ENCODE measurements at places on chromosomes 2 and 18.

- DNase-seq: peak; percentile 58
Measured at GRCh38 chr2:86037141-86037794, 68.4 kb downstream of the POLR1A start.

- DNase-seq: no peak
Measured at GRCh38 chr2:147865560-147865959, 20.7 kb downstream of the ACVR2A start.

GRCh38 chr2:119431155-119431975 lies at the start of gene TMEM37:
TSS of gene TMEM37 (plus strand) at chr2:119431854. CDS start at chr2:119431904, 50 bp downstream.
- DNase-seq: no peak

DNA sequence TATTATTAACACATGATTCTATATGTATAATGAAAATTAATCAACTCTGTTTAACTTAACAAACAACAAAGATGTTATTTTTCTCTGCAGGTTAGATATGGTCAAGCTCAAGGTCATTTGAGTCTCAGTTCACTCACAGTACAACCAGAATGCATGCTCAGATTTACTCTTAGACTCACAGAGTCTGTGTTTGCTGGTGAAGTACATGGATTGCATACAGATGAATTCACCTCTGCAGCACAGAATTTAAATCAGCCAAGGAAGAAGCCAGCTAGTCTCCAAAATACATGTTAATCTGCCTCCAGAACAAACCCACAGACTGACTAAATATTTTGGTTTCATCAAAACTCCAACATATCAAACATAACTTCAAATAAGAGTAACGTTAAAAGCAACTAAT lies 424.5 kb downstream of the RAD51AP2 start:
- no peak for DNase-seq

DNA sequence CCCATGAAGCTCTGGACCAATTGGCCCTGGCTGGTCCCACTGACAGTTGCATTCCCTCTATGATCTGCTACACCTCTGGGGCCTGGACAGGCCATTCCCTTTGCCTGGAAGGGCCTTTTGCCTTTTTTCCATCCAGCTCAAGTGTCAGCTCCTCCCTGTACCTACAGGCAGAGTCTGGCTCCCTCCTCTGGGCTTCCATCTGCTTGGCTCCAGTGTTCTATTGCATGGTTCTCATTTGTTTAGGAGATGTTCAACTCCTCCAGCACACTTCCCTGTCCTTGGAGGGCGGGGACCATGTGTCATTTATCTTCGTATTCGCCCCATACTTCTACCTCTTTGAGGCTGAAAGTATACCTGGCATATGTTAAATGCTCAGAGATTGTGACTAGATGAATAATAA lies 61.1 kb downstream of the PRKCE start:
- DNase-seq: no peak

DNA sequence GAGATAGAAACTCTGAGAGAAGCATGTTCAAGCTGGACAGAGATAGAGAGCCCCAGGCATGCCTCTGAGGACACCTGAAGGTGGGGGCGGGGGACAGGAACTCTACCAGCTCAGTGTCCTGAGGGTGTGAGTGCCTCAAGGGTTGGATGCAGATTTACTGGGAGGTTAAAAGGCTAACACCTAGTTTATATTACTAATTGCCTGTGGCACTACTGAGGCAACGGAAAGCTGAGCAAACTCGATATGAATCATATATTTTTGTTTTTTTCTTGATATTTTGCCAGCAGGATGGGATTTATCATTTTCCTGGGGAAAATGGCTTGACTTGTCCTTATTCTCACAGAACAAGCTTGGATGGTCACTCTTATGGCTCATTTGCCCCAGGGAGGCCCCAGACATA lies 319.5 kb downstream of the ALK start:
- DNase-seq: no peak

GRCh38 chr2:23091900-23092299 lies 293.1 kb upstream of the KLHL29 start:
- no peak for DNase-seq

DNA sequence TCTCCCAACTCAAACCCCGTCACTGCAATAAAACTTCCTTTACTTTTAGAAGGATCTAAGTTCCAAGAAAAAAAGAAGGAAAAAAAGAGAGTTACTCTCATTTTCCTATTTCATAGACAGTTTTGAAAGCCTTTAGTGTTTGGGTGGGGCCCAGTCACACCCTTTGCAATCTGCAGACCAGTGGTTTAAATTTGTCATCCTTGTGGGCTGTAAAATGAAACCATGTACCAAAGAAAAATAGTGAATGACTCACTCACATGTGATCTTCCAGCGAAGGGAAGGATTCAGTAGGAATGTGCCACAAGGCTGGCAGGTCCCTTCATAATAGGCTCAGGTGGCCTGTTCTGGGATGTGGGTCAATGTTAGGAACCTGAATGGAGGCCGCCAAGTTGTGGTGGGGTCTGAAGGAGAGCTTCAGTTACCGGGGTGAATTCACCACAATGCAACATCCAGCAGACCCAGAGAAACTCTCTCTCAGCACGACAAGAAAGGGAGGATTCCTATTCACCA lies 28.3 kb downstream of the ANXA4 start:
- DNase-seq: peak; percentile 70

DNA sequence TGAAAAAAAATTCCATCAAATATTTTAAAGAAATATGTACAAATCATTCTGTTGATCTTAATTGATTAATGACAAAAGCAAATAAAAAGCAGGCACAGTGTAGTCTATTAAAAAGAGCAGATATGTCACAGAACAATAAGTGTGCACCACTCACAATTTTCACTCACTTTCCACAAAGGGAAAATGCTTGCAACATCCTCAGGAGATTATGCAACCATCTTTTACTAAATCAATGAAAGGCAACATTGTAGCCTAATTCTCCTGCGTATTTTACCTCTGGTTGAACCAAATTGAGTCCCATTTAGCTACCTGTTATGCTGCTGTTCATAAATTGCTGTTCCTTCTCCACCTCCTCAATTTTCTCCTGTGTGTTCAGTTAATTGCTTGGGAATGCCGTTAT lies 1346.8 kb upstream of the PIK3C3 start:
- DNase-seq: no peak

DNA sequence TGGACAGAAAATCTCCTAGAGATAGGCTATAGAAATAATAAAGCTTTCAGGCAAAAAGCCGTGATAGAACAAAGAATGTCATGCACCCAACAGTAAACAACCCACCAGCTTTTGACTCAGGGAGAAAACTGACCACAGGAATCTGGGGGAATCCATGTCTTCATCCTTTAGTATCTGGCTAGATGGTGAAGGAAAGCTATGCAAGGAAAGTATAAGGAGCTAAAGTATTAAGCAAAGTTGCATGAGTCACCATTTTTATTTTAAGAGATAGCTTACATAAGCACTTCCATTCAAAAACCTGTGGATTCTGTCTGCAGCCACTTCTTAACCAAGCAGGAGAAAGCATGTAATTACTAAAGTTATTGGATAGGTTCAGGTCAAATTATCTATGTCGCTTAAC lies 363.8 kb downstream of the LRP1B start:
- no peak for DNase-seq

GRCh38 chr18:11021477-11021876 lies 127.9 kb downstream of the PIEZO2 start:
- DNase-seq: no peak

GRCh38 chr2:85435220-85435958 lies 16.9 kb downstream of the SH2D6 start:
- no peak for DNase-seq

GRCh38 chr18:36772241-36772723 lies 56.5 kb downstream of the TPGS2 start:
- DNase-seq: no peak

GRCh38 chr2:169328785-169329184 lies 33.5 kb downstream of the LRP2 start:
- no peak for DNase-seq

DNA sequence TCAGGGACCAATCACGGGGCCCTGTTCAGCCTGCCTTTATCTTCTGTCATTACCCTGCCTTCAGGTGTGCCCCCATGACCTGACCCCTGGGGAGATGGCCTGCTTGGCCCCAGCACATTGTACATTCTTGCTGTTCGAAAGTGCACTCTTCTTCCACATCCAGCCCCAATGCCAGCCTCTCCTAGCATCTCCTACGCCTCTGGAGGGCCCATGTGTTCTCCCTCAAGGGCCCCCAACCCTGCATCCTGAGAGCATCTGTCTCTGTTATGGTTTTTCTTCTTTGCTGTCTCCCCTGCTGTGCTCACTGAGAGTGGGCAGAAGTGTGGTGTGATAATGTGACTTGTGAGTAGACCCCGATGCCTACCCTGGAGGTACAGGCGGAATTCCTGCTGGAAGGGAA lies 41.5 kb upstream of the OTOS start:
- DNase-seq: no peak

DNA sequence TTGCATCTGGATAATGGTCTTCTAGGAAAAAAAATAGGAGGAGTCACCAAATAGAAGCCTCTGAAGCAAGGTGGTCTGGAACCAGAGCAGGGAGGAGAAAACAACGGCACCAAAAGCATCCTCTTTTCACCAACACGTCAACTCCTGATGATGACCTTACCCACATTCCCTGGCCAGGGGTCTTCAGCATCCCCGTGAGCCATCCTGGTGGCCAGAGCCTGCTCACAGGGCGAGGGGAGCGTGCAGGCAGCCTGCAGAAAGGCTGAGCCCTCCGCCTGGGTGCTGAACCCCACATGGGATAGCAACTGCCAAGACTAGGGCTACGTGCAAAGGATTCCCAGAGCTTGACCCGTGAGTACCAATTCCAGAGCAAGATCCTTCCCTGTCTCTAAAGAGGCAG lies 191.0 kb downstream of the NDUFA10 start:
- DNase-seq: no peak

DNA sequence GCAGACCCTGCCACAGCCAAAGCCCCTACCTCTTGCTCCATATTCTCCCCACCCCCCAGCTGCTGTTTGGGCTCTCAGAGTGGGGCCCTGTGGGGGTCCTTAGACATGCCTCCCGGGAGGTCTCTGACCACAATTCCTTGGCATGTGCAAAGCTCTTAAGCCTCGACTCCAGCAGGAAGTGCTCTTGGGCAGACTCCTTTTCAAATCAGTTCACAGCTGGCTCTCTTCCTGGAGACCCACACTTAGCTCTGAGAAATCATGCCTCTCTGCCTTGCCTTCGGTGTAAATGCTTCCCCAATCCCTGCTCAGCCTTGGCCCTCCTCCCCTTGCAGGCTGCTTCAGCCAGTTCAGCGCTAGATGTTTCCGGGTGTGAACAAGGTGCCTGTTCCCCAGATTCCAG lies 46.9 kb downstream of the NGEF start:
- DNase-seq: no peak

DNA sequence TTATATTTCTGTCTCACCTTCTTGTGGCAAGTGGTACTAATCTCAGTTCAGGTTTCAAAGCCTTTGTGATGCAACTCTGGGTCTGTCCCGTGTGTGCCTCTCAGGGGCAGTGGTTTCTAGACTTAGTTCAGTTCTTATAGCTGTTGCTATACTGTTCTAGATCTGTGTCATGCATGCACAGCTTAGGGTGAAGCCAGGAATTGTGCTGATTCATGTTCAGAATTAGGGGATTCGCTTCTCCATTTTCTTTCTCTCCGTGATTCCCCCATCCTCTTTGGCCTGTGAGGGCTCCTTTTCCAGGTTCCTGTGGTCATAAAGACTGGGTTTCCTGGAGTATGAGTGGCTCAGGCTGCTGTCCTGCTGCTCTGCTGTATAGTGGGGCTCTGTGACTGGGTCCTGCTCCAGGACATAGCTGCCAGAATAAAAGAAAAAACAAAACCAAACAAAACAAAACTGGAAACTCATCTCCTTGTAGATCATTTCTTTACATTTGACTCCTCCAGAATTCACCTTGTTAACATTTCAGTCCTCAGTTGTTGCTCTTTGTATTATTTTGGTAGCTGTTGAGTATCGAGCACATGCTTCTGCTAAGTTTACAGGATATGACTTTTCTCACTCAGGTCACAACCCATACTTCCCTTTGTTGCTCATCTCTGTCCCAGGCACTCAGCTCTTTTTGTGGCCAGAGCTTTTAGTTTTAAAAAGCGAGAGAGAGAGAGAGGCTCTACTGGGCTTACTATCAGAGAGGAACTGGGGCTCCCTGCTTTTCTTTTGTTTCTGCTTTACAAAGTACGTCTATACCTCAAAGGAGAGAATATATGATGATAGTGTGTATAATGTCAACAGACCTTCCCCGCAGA lies 34.2 kb downstream of the CERS6 start:
- peak; percentile 93 for DNase-seq

GRCh38 chr2:70827388-70827787 lies 7.0 kb upstream of the CLEC4F start:
- no peak for DNase-seq

GRCh38 chr2:235390108-235390815 lies 103.6 kb upstream of the AGAP1 start:
- peak; percentile 51 for DNase-seq

DNA sequence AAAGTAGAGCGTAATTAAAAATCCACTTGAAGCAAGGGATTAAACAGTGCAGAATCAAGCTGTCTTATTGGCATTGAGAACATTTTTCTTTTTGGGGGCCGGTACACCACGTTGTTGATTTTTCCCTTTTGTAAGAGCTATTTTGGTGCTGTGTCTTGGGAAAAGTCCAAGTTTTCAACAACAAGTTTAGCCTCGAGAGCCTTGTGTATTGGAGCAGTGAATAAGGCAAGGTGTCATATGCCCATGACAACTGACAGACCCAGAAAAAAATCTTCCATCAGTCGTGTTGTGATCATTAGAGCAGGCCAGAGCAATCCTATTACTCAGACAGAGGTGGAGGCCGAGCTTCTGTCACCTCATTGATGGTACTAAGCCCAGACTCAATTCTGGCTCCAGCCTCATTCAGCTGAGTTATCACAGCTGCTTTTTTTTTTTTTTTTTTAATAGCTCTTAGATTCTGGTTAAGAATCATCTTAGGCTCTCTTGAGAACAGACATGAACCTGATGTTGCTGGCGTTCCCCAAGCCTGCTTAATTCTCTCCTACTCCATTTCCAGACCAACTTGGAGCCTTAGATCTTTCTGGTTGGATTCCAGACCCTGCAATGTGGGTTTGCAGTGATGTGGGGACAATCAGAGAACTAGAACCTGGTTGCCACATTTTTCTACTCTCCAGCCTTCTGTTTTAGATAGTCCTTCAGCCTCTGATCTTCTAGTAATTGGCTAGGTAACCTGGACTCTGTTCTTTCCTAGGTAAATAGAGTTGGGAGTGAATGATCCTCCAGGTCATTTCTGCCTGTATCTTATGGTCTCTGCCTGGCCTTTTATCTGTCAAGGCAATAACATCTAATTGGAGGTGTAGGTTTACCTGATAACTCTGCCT lies 43.1 kb downstream of the MOGAT1 start:
- DNase-seq: no peak

DNA sequence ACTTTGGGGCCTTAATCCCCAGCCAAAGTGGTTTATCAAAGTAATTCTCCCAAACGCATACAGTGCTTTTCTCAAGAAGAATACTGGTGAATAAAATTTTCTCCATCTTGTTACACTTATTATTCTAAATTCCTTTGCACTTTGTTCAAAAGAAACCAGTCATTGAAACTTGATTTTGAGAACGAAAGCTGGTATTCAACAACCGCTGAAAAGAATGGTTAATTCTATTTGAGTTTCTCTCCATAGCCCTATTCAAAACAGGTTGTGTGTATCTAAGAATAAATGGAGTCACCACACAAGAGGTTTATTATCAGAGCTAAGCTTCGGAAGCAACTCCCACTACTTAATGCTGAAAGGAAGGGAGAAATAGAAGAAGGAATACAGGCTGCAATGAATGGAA lies 117.7 kb downstream of the C1D start:
- no peak for DNase-seq

- no peak for DNase-seq
Measured at GRCh38 chr2:237924164-237924534, 42.7 kb upstream of the UBE2F start.

- no peak for DNase-seq
Measured at GRCh38 chr2:206045251-206045650, 40.7 kb downstream of the INO80D start.

- DNase-seq: no peak
Measured at GRCh38 chr2:26017464-26018183, 16.3 kb upstream of the RAB10 start.

- DNase-seq: no peak
Measured at GRCh38 chr2:24858996-24859395, 61.0 kb downstream of the ADCY3 start.

All from activated CD4-positive, alpha-beta T cell treated with anti-CD3 and anti-CD28 coated beads, Interleukin-2, amount 50 U/mL, for 16 hours (primary cell).